ENCODE measurements at places on chromosomes 4 and X.

DNA sequence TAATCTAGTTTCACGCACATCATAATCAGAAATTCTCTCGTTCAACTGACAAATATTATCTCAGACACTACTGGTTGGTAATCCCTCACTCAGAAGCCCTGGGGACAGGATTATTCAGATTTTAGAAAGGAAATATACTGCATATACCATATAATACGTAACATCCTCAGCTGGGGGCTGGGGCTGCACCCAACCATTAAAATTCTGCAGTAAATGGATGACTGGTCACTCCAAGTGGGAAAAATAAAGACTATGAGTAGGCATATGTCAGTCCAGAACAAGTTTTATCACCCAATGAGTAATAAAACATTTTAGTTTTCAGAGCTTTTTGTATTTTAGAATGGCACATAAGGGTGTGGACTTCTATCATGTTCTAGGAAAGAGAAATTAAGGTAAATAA is 121.7 kb upstream of the MAP3K15 start:
- DNase-seq = no peak

GRCh38 chr4:83208371-83209365 is 75.9 kb downstream of the COQ2 start:
- DNase-seq = no peak

GRCh38 chr4:54937501-54937900 is 187.9 kb downstream of the KDR start:
- DNase-seq = no peak

- DNase-seq = no peak
Observed at GRCh38 chr4:48262484-48262883, 7.2 kb downstream of the TEC start.

- DNase-seq = no peak
Observed at GRCh38 chr4:81747242-81747930, 275.7 kb upstream of the RASGEF1B start.

- DNase-seq = no peak
Observed at GRCh38 chrX:136272325-136272724, 21.1 kb upstream of the MAP7D3 start.

DNA sequence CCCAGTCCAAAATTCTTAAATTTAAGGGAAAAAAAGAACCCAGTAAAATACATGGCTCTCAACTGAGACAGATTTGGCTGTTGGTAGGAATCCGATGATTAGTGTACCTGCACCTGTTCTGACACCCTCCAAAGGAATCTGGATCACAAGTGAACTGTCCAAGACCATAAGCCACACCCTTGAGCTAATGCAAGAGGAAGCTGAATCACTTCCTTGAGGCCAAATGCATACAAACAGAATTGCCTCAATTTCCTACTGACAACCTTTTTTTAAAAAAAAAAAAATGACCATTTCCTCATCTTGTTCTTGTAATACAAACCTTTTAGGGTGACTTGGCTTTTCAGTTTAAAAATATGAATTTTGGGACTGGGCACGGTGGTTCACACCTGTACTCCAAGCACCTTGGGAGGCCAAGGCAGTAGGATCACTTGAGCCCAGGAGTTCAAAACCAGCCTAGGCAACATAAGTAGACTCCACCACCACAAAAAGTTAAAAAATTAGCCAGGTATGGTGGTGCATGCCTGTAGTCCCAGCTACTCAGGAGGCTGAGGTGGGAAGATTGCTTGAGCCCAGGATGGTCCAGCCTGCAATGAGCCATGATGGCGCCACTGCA is 10.7 kb upstream of the FBXL5 start:
- no peak for DNase-seq

- DNase-seq = no peak
Observed at GRCh38 chr4:146450524-146450923, 71.2 kb downstream of the SLC10A7 start.

- no peak for DNase-seq
Observed at GRCh38 chr4:110184140-110184790, 14.2 kb downstream of the ELOVL6 start.

- DNase-seq = no peak
Observed at GRCh38 chr4:86856896-86857295, 7.7 kb upstream of the SLC10A6 start.

- no peak for DNase-seq
Observed at GRCh38 chr4:186003746-186004145, 65.2 kb upstream of the TLR3 start.

- no peak for DNase-seq
Observed at GRCh38 chr4:1842993-1843448, 12.9 kb downstream of the LETM1 start.

DNA sequence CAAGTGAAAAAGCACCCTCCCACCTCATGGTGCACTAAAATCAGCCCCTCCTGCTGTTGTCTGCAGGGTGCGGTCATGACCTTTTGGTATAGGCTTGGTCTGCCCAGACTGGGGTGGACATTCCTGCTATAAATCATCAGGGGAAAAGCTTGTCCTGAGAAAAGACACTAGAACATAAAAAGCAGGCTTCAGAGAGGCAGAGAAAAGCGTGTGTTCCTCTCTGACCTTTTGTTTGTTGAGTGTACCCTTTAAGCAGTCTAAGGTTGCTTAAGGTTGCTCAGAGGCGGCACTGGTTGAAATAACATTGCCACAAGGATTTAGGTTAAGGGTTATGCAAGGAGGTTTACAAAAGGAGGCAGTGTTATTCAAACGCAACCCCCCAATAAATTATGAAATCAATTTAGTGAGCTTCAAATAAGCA is 43.5 kb downstream of the CCDC158 start:
- no peak for DNase-seq

DNA sequence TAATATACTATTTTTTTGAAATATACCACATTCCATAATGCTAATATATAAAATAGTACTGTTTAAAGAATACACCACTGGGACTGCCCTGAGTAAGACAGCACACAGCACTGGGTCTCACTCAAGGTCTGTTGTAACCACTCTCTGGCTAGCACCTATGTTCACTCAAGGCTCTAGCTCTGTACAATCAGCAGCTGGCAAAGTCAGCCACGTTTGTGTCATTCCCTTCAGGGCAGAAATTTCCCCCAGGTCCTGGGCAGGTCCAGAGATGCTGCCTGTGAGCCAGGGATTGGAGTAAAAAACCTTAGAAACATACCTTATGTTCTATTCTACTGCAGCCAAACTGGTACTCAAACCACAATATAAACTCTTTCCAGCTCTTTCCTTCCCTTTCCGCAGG is 1160.2 kb upstream of the ADGRL3 start:
- DNase-seq = no peak

DNA sequence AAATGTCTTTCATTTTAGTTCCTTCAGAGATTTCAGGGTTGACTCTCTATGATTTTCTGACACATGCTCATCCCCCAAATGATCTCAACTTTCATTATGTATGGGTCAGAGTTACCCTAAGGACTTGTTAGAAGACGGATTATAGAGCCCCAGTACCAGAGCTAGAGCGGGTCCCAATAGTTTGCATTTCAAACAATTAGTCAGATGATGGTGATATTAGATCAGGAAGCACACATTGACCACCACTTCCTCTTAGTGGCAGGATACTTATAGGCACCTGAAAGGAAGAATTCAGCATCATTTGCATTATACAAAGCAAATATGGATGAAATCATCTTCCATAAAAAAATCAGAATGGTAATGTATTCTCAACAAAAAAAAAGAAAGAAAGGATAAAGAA is 106.1 kb downstream of the GALNTL6 start:
- DNase-seq = no peak

DNA sequence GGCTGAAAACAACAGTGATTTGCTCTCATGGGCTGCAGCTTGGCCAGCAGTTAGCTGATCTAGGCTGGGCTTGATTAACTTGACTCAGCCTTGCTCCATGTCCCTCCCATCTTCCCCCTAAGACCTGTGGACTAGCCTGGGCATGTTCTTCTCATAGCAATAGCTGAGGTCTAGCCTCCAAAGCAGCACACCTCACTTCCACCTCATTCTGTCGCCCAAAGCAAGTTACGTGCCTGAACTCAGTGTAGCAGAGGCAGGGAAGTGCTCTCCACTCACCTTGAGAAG is 62.2 kb downstream of the EVC start:
- DNase-seq = no peak

GRCh38 chr4:10971800-10972401 is 287.3 kb upstream of the CLNK start:
- no peak for DNase-seq

DNA sequence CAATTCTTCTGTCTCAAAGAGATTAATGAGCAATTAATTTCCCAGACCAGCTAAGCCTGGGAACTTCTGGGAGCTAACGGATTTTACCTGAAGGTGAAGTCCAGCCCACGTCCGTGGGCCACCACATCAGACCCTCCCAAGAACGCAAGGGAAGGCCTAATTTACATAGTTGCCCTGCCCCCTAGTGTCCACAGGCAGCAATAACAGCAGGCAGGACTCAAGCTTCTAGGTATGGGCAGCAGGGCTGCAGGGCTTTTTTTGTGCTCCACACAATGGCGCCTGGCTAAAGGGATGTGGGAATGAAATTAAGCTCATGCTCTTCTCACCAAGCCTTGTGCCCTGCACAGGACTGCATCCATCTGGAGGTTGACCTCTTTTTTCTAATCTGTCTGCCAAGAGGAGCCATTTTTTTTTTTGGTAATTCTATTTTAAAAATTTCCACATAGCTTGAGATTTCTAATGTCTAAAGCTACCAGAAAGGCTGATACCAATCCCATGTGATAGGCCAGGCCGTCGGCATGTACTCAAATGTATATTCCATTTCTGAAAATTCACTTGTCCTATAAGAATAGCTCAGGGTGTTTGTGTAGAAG is 111.9 kb upstream of the TMEM164 start:
- DNase-seq = peak; percentile 25

DNA sequence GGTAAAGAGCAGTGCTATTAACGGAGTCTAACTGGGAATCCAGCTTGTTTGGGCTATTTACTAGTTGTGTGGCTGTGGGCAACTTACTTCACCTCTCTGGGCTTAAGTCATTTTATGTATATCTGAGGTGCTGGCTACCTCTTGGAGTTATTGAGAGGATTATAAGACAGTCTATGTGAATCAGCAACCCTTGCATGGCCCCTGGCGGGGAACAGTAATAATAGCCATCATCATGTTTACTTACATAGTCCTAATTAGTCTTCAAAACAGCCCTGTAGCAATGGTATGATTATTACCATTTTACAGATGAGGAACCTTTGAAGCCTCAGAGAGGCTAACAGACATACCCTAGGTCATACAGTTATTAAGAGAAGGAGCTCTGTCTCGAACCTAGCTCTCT is 1.5 kb downstream of the HPRT1 start:
- no peak for DNase-seq
